Activated CD8-positive, alpha-beta T cell treated with anti-CD3 and anti-CD28 coated beads for 36 hours (primary cell): ENCODE measurements at places on chromosomes 5 and 9.
A peak's percentile ranks its signal among the peaks of the same experiment; 100 is the strongest.

DNA sequence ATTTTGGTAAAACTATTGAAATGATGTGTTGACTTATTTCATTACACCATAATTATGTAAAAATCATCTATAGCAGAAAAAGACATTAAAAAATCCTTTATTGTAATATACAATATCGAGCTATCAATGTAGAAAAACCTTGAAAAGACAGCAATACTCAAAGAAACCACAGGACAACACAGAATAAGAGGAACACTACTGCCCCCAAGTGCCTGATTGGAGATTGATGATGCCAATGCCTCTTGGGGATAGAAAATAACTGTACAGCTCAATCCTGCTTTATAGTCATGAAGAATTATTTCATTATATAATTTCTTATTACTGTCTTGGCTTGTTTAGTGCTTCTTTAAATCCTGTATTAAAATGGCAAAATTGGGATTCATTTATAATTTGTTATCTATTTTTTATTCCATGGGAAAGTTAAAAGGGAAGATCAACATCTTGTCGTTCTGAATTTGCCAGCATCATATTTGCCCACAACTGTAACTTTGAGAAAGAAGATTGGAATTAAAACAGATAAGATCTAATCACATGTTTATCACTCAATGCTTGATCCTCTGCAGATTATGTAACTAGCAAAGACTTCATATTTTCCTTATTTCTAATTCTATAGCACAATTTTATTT lies 337.5 kb downstream of the CDH9 start:
- DNase-seq: peak; percentile 31

- no peak for DNase-seq
Measured at GRCh38 chr5:164255598-164256213, 750.3 kb downstream of the MAT2B start.

- DNase-seq: no peak
Measured at GRCh38 chr5:116271446-116272025, 186.7 kb downstream of the COMMD10 start.

DNA sequence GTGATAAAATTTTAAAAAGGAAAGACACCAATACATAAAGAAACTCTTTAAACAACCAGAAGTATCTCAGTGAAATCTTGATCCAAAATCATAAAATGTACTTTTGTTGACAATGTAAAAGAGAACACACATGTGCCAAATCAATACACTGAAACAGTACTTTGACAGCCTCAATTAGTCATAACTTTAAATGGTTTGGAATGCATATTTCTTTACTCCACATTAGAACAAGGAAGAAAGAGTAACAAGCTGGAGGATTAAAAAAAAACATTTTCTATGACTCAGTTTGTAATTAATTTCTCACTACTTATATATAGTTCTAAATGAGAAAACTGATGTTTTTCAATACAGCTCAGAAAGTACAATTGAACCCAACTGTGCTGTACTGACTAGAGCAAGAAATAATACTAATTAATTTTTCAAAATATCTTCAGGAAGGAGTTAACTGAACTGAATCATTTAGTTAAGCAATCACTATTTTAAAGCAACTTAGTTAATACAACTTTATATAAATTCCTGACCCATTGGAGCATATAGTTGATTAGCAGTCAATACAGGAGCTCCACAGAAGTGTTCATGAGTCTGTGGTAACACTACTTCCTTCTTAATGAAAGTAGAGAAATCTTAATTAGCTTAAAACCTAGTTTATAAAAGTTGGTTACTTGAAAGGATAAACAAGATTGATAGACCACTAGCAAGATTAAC lies 101.0 kb downstream of the NR3C1 start:
- no peak for DNase-seq

DNA sequence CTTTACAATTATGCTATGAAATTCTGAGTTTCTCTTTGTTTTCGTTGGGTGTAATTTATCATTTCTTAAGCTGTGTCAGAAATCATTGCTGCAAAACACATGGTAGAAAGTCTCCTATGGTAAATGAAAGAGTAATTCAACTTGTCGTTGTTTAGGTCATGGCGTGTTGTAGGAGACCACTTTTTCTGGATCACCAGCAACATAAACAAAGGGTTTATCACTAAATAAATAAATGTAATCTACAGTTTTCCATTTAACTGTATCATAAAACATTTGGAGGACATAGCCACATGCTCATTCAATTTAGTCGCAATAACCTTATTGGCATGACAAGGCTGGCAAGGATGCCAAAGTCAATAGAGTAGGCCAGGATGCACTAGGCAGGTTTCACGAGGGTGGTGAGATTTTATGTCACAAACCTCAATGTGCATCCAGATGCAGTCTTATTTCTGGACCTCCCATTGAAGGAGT lies 154.4 kb upstream of the ERCC6L2 start:
- no peak for DNase-seq

- DNase-seq: no peak
Measured at GRCh38 chr5:132013711-132014110, 2.3 kb upstream of the ACSL6 start.

DNA sequence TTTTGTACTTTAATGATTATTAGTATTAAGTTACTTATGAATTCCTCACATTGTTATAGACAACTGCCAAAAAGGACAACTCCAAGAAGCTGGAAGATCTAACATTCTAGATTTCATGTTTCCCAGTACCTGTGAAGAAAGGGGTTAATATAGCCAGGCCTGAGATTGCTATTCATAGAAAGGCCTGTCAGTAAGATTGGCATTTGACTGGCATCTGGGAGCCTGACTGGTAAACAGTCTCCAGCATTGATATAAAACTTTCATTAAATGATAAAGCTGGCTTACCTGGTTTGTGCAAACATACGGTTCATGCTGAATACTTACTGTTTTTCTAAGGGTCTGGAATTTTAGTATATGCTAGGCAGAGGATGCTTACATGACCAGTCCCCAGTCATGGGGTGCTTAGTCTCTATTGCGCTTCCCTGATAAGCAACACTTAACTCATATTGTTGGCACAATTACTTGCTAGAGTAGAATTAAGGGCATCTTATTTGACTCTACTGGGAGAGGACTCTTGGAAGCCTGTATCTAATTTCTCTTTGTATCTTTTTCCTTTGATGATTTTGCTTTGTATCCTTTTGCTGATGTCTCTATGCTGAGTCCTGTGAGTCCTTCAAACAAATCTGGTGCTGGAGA lies 340.4 kb upstream of the SEMA6A start:
- DNase-seq: no peak

DNA sequence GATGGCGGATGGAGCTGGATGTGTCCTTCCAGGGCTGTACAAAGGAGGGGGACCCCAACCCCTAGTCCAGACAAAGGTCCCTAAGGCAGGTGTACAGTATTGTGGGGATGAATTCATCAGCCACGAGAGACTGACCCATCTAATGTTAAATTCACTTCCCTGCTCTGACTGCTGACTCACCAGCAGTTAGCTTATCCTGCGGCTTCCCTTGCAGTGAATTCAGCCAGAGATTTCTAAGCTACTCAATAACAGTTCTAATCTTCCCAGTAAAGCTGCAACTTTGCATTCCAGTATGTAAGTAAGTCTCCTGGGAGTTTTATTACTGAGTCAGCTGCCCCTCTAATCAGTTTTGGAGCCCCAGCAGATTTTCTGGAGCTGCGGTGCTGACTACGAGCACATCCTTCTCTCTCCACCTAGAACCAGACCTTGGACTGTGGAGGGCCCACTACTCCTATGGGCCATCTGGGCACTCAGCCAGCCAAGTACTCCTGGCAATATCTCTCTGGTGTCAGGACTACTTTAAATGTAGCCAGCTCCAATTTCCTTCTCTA lies 16.1 kb downstream of the B4GALT1 start:
- no peak for DNase-seq

DNA sequence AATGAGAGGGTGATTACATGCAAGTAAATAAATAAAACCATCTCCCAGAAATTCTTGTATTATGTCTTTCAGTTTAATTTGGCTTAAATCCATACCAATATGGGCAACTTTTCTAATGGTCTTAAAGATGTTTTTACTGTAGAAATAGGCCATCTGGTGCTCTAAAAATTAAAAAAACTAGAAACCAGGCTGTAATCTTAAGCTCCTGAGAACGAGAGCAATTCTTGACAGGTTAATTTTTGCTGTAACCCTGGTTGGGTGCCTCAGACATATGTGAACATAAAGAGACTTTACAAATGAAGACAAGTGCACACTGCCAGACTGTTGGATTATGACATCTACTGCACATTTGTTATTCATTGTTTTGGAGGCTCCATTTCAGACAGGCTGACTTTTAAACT lies 246.8 kb upstream of the DAB2 start:
- no peak for DNase-seq

DNA sequence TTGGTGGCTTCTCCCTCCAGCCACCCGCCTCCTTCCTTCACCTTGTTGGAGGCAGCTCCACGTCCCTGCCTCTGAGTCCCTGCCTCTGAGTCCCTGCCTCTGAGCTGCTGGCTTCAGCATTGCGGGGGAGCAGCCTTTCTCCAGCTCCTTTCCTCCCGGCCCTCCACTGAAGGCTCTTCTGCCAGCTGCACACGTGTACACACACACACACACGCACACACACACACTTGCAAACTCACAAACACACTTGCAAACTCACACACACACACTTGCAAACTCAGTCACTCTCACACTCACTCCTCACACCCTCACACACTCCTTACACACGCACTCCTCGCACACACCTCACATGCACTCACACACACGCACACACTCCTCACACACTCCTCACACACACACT lies 45.1 kb downstream of the C9orf50 start:
- no peak for DNase-seq

DNA sequence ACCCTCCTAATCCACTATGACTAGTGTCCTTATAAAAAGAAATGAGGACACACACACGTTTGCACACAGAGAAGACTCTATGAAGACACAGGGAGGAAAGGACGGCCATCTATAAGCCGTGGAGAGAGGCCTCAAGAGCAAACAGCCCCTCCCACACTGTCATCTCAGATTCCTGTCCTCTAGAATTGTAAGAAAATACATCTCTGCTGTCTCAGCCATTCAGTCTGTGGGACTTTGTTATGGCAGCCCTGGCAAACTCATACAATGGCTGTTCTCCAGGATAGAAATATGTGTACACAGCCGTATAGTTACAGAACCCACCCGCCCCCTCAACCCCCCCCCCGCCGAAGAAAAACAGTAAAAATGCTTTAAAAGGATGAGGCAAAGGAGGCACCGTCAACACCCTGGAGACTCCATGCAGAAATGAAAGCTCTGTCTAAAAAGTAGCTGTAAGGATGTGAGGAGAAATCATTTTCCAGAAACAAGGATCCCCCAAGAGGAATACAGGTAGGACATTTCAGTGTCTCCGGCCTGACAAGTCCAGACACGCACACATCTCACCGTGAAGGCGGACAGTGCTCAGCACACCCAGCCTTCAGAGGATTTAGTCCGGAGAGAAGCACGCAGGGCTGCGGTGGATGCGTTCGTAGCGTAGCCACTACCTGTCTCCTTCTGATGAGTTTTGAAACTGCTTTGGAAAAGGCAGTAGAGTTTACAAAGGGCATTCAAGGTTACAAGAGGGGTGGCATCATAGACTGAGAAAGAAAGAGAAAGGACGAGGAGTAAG lies 110.8 kb upstream of the ERCC6L2 start:
- no peak for DNase-seq
